Fibroblast of gingiva (primary cell): ENCODE measurements at places on chromosomes 16 and 17.

DNA sequence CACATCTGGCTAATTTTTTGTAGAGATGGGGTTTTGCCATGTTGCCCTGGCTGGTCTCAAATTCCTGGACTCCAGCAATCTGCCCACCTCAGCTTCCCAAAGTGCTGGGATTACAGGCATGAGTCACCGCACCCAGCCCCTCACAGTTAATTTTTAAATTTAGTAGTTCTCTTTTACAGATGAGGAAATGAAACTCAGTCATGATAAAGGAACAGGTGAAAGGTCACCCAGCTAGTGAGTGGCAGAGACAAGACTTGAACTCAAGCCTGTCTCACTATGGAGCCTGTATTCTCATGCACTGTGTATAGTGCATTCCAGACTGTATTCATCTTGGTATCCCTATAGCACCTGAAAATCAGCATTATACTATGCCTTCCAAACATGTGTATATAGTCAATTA is 77.1 kb upstream of the WSB1 start:
- DNase-seq, result no peak

- no peak for DNase-seq
Measured at GRCh38 chr17:3911271-3912053, 4.8 kb downstream of the P2RX1 start.

- DNase-seq, result no peak
Measured at GRCh38 chr17:497241-498034, 144.8 kb upstream of the RPH3AL start.

- no peak for DNase-seq
Measured at GRCh38 chr17:73983621-73984400, 219.7 kb upstream of the RPL38 start.

GRCh38 chr17:82449131-82449882 is 1.2 kb downstream of the CYBC1 start:
- no peak for DNase-seq

GRCh38 chr16:2085669-2086068 is 37.9 kb downstream of the TSC2 start:
- DNase-seq, result peak; percentile 43

- no peak for DNase-seq
Measured at GRCh38 chr16:21991621-21992020, 9.3 kb downstream of the PDZD9 start.

GRCh38 chr17:61486135-61487120 is 34.2 kb downstream of the TBX4 start:
- DNase-seq, result no peak
